Skin of body (tissue), 3 donors: ENCODE measurements at places on chromosomes 5 and 9. TPM values are rescaled to one million over a fixed set of nuclear protein-coding genes. Genes with fewer than 3 reads are reported as not detected.

The CCNO gene
- 0.20 TPM for total RNA-seq

The KIAA0825 gene
- total RNA-seq: 13.4 TPM

The TRIO gene
- 186 TPM for total RNA-seq

The PHF24 gene
- 0.49 TPM for total RNA-seq

The IRGM gene
- 0.39 TPM for total RNA-seq

The BOD1 gene
- total RNA-seq: 47.4 TPM

The MRPL22 gene
- 11.9 TPM for total RNA-seq

The PCDHB4 gene
- total RNA-seq: 1.6 TPM

The SPATA31A3 gene
- total RNA-seq: not detected
